ENCODE measurements at places on chromosomes 12 and 14. TPM values are rescaled to one million over a fixed set of nuclear protein-coding genes. Genes with fewer than 3 reads are reported as not detected.

DNA sequence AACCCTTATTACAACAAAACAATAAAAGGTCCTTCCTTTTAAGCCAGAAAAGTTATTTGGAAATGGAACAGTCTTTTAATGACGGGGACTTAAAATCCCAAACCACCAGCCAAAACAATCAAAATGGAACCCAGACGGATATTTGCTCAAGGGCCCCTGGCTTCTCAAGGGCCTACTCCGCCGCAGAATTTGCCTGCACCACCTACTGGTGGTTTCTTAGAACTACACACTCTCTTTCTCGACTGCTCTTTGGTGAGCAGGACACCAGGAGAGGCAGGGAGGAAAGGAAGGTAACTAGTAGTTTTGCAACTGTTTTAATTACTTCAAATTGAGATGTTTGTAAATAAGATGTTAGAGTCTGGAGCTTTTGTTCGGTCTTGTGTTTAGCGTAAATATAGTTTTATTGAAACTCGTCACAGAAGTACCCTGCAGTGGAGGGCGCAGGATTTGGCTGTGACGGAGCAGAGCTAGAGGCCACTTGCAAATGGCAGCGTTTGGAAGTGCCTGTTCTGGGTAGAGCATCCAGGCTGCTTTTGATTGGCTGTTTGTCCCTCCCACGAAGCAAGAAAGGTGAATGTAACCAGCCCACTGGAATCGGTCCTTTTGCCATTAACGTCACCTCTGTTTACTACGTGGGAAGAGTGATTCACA lies 238.5 kb downstream of the CACNA1C start:
- H3K36me3 ChIP-seq, result no peaks in the 10 kb centered on the region
- H3K27ac ChIP-seq, result no peak overlapping the region
- H3K4me1 ChIP-seq, result peaks cover 8% of the 10 kb centered on the region
- no peak overlapping the region for H3K4me3 ChIP-seq

DNA sequence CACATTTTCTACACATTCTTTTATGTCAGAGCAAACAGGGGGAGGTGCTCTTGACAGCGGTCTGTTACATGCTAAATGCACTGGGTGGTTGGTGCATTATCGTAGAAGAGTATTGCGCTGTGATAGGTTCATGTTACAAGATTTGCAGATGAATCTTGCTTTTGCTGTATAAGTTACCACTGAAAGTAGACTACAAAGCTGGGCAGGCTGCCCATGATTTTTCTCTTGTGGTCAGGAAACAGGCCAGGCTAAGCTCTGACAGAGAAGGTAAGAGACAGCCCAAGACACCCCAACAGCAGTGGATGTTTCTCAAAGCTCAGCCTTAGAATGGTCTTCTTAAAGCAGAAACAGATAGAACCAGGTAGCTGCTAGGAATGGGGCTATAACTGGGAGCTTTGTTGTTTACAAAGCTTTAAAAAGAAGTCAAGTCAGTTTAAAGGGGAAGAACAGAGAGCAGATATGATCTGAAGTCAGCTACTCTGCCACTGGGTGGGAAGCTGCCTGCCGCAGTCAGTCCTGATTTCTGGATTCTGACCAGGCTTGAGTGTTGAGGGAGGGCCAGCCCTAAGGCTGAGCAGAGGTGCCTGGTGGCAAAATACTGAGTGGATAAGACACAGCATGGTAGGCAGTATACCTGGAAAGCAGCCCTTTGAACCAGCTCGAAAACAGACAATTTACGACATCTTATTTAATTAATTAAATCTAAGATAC lies 9.4 kb downstream of the KCNA1 start:
- H3K27me3 ChIP-seq, result peaks cover 48% of the 10 kb centered on the region
- no peaks in the 10 kb centered on the region for H3K4me1 ChIP-seq
- no peak overlapping the region for H3K4me3 ChIP-seq
- no peaks in the 10 kb centered on the region for H3K36me3 ChIP-seq

DNA sequence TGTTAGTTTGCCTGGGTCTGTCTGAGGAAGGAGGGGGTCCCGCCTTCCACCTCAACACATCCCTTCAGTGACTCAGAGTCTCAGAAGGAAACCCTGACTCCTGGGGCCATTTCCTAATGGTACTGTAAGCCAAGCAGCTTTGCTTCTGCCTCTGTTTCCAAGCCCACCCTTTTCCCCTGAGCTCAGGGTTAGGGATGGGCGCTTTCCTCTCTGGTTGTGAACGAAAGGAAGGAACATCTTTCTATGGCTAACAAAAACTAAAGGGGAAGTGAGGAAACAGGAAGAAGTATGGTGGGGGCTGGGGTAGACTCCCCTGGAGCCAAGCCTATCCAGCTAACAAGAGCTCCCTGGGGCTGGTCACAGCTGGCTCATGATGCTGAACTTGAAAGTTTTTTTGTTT lies 11.6 kb upstream of the UNC119B start:
- no peaks in the 10 kb centered on the region for H3K4me1 ChIP-seq
- no peaks in the 10 kb centered on the region for H3K27me3 ChIP-seq
- peaks cover 54% of the 10 kb centered on the region for H3K36me3 ChIP-seq
- no peak overlapping the region for H3K4me3 ChIP-seq

DNA sequence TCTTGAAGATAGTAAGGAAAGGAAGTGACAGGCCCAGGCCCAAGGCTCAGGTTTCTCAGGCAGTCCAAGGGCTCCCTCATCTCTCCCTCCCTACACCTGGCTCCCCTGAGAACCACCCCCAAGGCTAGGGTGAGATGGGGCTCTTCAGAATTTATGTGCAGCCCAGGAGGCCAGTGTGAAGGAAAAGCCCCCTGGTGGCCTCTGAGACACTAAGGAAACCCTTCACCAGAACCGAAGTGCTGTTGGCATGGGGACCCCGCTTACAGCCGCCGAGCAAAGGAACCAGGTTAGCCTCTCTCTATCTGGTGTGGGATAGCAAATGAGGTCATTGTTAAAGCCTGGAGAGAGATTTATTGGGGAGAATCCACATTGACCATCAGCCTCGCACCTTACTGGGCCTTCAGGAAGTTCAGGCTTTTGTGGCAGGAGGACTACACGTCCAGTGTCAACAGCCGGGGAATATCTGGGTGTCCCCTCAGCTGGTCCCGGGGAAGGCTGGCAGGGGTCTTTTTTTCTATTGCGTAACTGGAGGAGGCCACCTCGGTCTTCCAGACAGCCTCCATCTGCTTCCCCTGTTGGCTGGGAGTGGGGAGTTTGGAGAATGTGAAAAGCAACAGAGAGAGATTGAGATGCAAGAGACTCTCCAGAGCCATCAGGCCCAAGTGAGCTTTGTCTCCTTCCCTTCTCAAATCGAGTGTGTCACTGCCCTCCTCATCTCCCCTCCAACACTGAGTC lies 18.1 kb downstream of the FAM186B start:
- no peak for DNase-seq
- H3K4me3 ChIP-seq, result no peak overlapping the region

DNA sequence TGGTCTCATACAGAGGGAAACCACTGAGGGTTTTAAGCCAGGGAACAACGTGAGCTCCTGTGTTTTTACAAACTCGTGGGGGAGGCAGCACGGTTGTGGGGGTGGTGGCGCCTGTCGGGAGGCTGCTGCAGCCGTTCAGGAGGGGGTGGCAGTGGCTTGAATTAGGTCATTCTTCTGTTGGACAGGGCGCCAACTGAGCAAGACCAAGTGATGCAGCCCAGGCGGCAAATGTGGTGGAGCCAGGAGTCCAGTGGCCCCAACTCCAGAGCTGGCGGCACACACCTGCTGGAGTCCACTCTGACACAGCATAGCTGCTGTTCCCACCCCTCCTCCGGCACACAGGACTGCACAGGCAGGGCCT lies 27.8 kb downstream of the FBRSL1 start:
- H3K27me3 ChIP-seq, result no peaks in the 10 kb centered on the region
- DNase-seq, result no peak
- no peak overlapping the region for H3K27ac ChIP-seq
- no peaks in the 10 kb centered on the region for H3K4me1 ChIP-seq
- peaks cover 23% of the 10 kb centered on the region for H3K36me3 ChIP-seq

GRCh38 chr14:91144425-91145145 lies 30.7 kb downstream of the DGLUCY start:
- peaks cover 78% of the 10 kb centered on the region for H3K4me1 ChIP-seq
- H3K27me3 ChIP-seq, result no peaks in the 10 kb centered on the region
- H3K36me3 ChIP-seq, result peaks cover 76% of the 10 kb centered on the region

GRCh38 chr14:23436327-23437132 lies 1.1 kb upstream of the MYH7 start:
- no peaks in the 10 kb centered on the region for H3K27me3 ChIP-seq
- no peak overlapping the region for H3K4me3 ChIP-seq
- H3K27ac ChIP-seq, result no peak overlapping the region
- DNase-seq, result no peak
- H3K36me3 ChIP-seq, result no peaks in the 10 kb centered on the region
- H3K4me1 ChIP-seq, result no peaks in the 10 kb centered on the region

DNA sequence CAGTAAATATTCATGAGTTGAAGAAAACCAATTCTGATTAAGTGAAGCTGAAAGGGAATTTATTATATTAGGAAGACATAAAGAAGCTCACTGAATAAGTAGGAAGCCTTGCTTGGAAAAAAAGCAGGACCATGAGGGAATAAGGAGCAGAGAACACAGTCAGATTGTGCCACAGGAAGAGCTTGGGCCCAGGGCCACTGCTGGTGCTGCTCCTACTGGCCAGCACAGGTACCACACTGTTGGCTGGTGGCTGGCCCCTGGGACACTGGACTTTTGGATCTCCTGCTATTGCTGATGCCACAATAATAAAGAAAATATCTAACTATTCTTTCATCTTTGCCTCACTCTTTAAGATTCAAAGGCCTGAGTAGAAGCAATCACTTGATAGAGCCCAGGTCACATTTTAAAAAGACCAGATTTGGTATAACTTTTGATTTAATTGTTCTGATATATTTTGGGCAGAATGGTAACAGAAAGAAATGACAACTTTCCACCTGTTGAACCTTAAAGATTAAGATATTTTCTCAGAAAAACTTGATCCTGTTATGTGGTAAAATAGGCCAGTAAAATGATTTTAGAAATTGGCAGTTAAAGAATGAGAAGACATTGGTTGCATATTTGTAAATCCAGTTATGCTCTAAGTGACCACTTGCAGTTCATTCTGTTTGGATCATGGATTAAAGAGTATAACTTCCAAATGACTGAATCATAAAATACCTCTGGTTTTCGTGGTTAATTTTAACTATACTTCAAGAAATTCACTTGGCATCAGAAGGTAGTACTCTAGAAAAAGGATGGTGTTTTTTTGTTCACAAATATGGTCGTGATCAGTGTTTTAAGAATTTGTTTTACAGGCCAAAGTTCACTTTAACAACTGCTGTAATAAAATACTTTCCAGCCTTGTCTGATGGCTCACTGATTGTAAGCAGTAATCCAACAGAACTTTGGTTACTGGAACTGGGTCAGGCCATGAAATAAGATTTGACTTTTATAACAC lies 68.3 kb downstream of the DERA start:
- H3K36me3 ChIP-seq, result peaks cover 7% of the 10 kb centered on the region
- H3K4me1 ChIP-seq, result no peaks in the 10 kb centered on the region
- no peak for DNase-seq
- H3K27ac ChIP-seq, result no peak overlapping the region
- no peak overlapping the region for H3K4me3 ChIP-seq
- no peaks in the 10 kb centered on the region for H3K27me3 ChIP-seq

- no peak for DNase-seq
- no peak overlapping the region for H3K4me3 ChIP-seq
- no peaks in the 10 kb centered on the region for H3K36me3 ChIP-seq
- no peak overlapping the region for H3K27ac ChIP-seq
- H3K27me3 ChIP-seq, result no peaks in the 10 kb centered on the region
Observed at GRCh38 chr14:102661614-102662013, 69.2 kb downstream of the RCOR1 start.

DNA sequence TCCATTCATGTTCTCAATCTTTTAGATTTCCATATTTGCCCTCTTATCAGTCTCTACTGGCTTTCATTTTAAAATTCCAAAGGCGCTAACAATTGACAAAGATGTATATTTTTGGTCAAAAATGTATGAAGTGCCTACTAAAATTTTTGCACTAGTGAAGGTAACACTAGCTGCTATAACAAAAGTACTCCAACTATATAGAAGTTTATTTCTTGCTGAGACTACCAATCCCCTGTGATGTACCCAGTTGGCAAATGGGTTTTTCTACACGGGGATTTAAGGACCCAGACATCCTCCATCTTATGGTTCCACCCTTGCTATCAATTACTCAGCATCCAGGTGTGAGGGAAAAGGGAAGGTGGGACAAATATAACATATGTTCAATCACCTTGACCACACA lies 75.3 kb upstream of the TSPAN8 start:
- H3K27me3 ChIP-seq, result no peaks in the 10 kb centered on the region
- DNase-seq, result no peak
- no peak overlapping the region for H3K4me3 ChIP-seq
- H3K36me3 ChIP-seq, result no peaks in the 10 kb centered on the region
- no peak overlapping the region for H3K27ac ChIP-seq

- peaks cover 12% of the 10 kb centered on the region for H3K27me3 ChIP-seq
- no peak for DNase-seq
- H3K4me1 ChIP-seq, result peaks cover 18% of the 10 kb centered on the region
- H3K36me3 ChIP-seq, result no peaks in the 10 kb centered on the region
Observed at GRCh38 chr12:82688035-82688501, 1.4 kb downstream of the TMTC2 start.

GRCh38 chr14:51525739-51526138 lies 126.0 kb upstream of the FRMD6 start:
- H3K27me3 ChIP-seq, result no peaks in the 10 kb centered on the region
- no peak for DNase-seq
- no peak overlapping the region for H3K4me3 ChIP-seq

- no peaks in the 10 kb centered on the region for H3K27me3 ChIP-seq
- no peak for DNase-seq
Observed at GRCh38 chr12:127041985-127042625, 1224.9 kb upstream of the TMEM132C start.

GRCh38 chr12:4084573-4084972 lies 189.0 kb upstream of the CCND2 start:
- H3K27ac ChIP-seq, result no peak overlapping the region
- H3K4me3 ChIP-seq, result no peak overlapping the region
- no peak for DNase-seq
- no peaks in the 10 kb centered on the region for H3K4me1 ChIP-seq
- H3K36me3 ChIP-seq, result no peaks in the 10 kb centered on the region
- H3K27me3 ChIP-seq, result peaks cover 5% of the 10 kb centered on the region

GRCh38 chr14:24095271-24096068 lies 1.4 kb downstream of the PCK2 start:
- H3K4me1 ChIP-seq, result peaks cover 35% of the 10 kb centered on the region
- peak overlapping the region; percentile 100 for H3K4me3 ChIP-seq
- H3K27ac ChIP-seq, result peak overlapping the region; percentile 99
- H3K27me3 ChIP-seq, result no peaks in the 10 kb centered on the region
- DNase-seq, result peak; percentile 72

- H3K4me1 ChIP-seq, result peaks cover 15% of the 10 kb centered on the region
- no peaks in the 10 kb centered on the region for H3K27me3 ChIP-seq
- H3K27ac ChIP-seq, result peak overlapping the region; percentile 79
- no peak for DNase-seq
Observed at GRCh38 chr14:68607867-68608573, 184.8 kb downstream of the ZFP36L1 start.

Gene FITM1
- 2.1 TPM for total RNA-seq

Gene FAM181A
- not detected for total RNA-seq

Gene SLC7A7
- 0.23 TPM for total RNA-seq

Gene DLGAP5
- 110 TPM for total RNA-seq

Gene TCL1B
- not detected for total RNA-seq

Gene RERGL
- not detected for total RNA-seq

Gene FAM161B
- total RNA-seq, result 1.7 TPM
